T-helper 17 cell (primary cell): ENCODE measurements at places on chromosomes 5 and 9. TPM values are rescaled to one million over a fixed set of nuclear protein-coding genes. Genes with fewer than 3 reads are reported as not detected.

DNA sequence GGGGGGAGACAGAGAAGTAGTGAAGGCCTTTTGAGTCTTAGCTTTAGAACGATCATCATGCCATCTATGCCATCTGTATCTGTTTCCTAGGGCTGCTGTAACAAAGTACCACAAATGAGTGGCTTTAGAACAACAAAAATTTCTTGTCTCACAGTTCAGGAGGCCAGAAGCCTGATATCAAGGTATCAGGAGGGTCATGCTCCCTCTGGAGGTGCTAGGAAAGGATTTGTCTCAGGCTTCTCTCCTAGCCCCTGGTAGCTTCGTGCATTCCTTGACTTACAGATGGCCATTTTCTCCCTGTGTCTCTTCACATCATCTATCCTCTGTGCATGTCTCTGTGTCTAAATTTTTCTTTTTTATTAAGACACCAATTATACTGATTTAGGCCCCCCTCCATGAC lies 5.2 kb downstream of the CARD6 start:
- peaks cover 8% of the 10 kb centered on the region for H3K36me3 ChIP-seq
- DNase-seq: no peak
- peaks cover 9% of the 10 kb centered on the region for H3K27me3 ChIP-seq
- no peak overlapping the region for H3K4me3 ChIP-seq
- no peak overlapping the region for H3K27ac ChIP-seq

- no peak overlapping the region for H3K27ac ChIP-seq
- no peaks in the 10 kb centered on the region for H3K27me3 ChIP-seq
- no peaks in the 10 kb centered on the region for H3K4me1 ChIP-seq
Measured at GRCh38 chr5:9288234-9288633, 257.6 kb downstream of the SEMA5A start.

GRCh38 chr5:31936683-31937082 lies 237.4 kb downstream of the GOLPH3 start:
- DNase-seq: no peak
- H3K27me3 ChIP-seq: peaks cover 20% of the 10 kb centered on the region
- no peaks in the 10 kb centered on the region for H3K36me3 ChIP-seq
- no peak overlapping the region for H3K4me3 ChIP-seq

DNA sequence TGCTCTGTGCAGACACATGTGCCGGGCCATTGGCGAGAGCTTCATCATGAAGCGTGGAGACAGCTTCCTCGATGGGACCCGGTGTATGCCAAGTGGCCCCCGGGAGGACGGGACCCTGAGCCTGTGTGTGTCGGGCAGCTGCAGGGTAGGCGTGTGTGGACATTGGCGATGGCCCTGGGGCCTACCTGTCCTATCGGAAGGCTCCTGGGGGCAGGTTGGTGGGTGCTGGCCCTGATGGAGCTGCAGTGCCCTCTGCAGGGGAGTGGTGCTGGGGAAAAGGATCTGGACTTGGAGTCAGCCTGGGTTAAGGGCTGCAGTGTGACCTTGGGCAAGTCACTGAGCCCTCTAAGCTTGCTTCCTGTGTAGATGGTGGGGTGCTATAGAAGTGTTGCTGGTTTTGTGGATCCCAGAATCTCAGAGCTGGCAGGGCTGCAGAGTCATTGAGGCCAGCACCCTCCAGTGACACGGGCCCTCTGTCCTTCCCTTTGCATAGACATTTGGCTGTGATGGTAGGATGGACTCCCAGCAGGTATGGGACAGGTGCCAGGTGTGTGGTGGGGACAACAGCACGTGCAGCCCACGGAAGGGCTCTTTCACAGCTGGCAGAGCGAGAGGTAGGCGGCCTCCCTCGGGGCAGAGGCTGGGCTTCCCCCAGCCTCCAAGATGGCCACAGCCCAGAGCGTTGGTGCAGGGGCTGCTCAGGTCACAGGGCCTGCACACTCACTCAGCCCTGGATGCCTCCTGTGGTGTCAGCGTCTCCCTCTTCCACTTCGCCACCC lies 15.8 kb downstream of the ADAMTS13 start:
- H3K4me3 ChIP-seq: no peak overlapping the region
- no peaks in the 10 kb centered on the region for H3K4me1 ChIP-seq
- H3K27me3 ChIP-seq: no peaks in the 10 kb centered on the region
- no peaks in the 10 kb centered on the region for H3K36me3 ChIP-seq
- DNase-seq: no peak
- H3K27ac ChIP-seq: no peak overlapping the region

The SELENOP gene
- total RNA-seq: not detected

The GABBR2 gene
- not detected for total RNA-seq
